ENCODE measurements at places on chromosomes 12 and 14.

- DNase-seq: no peak
These were observed 26.7 kb downstream of the SPX start for GRCh38 chr12:21552635-21553328.

DNA sequence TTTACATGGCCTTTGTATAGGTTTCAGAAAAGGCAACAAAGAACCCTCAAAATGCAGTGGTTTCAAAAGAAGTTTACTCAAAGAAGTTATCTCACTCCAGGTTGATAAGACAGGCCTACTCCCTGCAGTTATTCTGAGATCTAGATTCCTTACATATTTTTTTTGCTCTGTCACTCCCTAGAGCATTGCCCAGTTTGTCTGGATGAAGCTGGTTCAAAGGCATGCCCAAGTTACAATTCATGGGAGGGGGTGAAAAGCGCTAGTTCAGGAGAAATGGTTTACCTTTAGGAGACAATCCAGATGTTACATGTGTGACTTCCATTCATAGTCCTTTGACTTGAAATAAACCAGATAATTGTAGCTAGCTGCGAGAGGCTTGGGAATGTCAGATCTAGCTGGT lies 115.0 kb downstream of the TPH2 start:
- DNase-seq: no peak

GRCh38 chr14:101813171-101813759 lies 51.8 kb downstream of the PPP2R5C start:
- DNase-seq: no peak

DNA sequence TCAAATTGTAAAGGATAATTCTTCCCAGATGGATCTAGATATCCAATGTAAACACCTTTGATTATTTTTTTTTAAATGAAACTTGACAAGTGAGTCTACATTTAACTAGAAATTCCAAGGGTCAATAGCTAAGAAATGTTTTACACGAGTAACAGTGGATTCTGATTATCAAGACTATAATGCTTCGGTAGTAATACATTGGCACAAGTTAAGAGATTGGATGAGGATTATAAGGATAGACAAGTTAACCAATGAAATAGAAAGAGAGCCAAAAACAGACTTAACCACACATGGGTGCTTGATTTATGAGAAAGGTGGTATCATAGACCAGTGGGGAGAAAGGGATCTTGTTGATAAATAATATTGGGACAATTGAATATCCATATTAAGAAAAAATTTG lies 40.3 kb upstream of the PCED1B start:
- no peak for DNase-seq

- DNase-seq: no peak
These were observed 626.6 kb upstream of the TMEM132C start for GRCh38 chr12:127640181-127640886.

DNA sequence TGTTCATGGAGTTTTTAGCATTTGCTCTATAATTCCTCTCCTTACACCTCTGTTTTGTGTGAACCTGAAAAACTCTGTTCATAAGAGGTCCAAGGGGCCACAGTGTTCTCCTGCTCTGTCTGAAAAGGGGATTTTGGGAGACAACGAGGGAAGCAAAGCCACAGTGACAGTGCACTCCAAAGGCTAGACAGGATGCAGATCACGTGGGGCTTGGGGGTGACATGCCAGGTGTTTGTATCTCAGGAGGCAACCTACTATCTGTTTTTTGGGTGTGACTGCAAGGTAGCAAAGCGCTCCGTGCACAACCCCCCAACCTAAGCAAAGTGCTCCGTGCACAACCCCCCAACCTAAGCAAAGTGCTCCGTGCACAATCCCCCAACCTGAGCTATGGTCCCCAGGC lies 5.1 kb upstream of the CHD4 start:
- no peak for DNase-seq

GRCh38 chr14:72925171-72925759 lies 999 bp upstream of the DCAF4 start:
- no peak for DNase-seq

DNA sequence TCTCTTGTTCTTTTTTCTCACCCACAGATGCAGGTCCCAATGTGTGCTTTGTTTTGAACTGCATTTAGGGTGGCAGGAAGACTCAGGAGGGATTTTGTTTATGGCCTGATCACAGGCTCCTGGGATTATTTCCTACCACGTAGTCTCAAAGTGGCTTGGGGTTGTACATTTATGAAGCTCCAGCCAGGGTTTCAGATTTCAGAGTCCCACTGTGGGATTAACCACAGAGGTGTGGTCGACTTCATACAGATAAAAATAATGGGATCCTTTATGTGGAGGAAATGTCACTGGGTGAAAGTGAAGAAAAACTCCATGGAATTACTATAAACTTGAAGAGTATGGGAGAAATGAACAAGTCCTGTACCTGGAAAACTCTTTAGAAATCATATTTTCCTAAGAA lies 14.2 kb upstream of the PPP1R1A start:
- no peak for DNase-seq

GRCh38 chr12:71652656-71653055 lies 11.0 kb downstream of the ZFC3H1 start:
- DNase-seq: no peak

- DNase-seq: no peak
These were observed 67.4 kb upstream of the ACTN1 start for GRCh38 chr14:69046476-69046860.

DNA sequence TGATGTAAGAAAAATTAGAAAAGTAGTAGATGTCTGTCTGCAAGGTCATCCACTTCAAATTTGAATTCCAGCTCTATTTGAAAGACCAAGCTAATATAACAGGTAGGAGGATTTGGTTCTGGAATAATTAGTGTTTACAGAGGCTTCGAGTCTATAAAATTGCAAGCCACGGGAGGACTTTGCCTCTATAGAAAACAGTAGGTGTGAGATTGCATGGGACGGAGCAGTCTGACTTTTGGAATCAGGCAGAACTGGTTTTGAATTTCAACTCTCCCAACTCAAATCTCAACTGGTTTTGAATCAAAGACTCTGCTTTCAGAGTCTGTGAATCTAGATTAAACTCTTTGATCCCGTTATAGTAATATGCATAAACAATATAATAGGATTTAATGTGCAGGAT lies 82.4 kb downstream of the PIK3C2G start:
- DNase-seq: no peak

GRCh38 chr14:59262717-59263454 lies 74.4 kb downstream of the DAAM1 start:
- no peak for DNase-seq

- DNase-seq: no peak
These were observed 34.6 kb downstream of the SLC6A12 start for GRCh38 chr12:179131-179884.

GRCh38 chr12:81757731-81758365 lies 1.3 kb downstream of the PPFIA2 start:
- no peak for DNase-seq

DNA sequence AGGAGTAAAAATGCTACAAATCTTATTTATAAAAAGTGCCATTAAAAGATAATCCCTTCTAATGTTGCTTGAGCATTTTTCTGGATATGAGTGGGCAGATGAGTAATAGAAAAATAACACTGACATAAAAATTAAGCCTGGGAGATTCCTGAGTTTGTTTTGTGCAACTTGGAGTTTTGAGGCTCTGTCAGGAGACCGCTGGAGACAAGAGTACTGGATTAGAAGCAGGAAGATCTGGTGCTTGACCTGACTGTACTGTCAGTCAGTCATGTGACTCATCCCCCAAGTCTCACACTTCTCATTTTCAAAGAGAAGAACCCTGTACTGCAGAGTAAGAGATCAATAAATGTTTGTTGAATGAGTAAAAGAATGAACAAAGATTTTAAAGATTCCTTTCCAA lies 29.4 kb downstream of the ANO4 start:
- DNase-seq: no peak

DNA sequence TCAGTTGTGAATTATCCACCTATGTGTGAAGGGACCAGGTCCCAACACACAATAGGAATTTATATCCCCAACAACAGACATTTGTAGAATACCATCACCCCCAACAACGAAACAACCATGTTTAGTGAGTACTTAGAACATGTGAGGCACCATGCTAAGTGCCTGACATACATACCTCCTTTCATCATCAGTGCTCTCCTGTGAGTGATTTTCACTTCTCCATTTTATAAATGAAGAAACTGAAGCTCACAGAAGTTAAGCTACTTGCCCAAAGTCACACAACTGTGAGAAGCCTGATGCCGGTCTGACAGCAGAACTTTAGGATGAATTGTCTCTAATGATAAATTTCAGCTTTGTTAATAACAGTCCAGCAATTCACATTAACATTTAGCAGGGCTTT lies 35.4 kb downstream of the SPTB start:
- DNase-seq: no peak

GRCh38 chr12:49236423-49236822 lies 28.5 kb upstream of the TUBA1C start:
- no peak for DNase-seq

- no peak for DNase-seq
These were observed 76.0 kb downstream of the NPAS3 start for GRCh38 chr14:33014710-33015109.

- no peak for DNase-seq
These were observed 2.4 kb downstream of the ATF7 start for GRCh38 chr12:53623548-53624385.

GRCh38 chr14:103928011-103928890 lies at the start of gene TDRD9:
Gene TDRD9 (plus strand): TSS chr14:103928456. CDS start chr14:103928510, 54 bp downstream.
- no peak for DNase-seq

GRCh38 chr12:104526320-104526719 lies 69.6 kb downstream of the CHST11 start:
- no peak for DNase-seq

DNA sequence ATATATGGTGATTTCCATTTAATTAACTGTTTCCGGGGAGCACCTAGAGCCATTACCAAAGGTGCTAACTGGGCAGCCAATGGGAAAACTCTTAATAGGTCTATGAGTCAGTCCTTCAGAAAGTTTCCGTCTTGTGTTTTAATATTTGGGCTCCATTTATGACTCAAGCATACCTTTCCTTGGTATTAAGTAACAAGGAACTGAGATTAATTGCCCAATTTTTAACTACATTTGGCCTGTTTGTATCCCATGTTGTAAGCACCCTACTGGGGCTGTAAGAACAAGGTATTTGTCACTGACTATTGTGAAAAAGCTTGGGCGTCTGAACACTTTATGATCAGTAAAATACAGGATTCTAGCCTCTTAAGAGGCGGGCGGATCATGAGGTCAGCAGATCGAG lies 62.8 kb upstream of the FOXN3 start:
- no peak for DNase-seq

- no peak for DNase-seq
These were observed 65.5 kb downstream of the PELI2 start for GRCh38 chr14:56183631-56184157.

DNA sequence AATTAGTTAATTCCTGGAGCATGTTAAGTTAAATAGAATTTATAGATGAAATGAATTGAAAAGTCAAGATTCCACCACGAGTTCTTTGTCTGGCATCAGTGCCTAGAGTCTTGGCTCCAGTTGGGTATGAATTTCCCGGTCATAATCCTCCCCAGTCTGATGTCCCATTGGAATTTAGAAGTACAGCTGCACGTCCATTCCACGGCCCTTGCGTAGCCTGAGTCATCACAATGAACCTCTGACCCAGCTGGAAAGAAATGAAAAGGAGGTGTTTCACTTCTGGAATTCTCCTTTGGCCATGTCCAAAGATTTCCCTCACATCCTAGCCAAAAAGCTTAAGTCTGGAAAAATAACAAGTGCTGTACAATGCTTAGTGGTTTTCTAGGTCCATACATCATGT lies 122.7 kb downstream of the KICS2 start:
- DNase-seq: peak; percentile 89

DNA sequence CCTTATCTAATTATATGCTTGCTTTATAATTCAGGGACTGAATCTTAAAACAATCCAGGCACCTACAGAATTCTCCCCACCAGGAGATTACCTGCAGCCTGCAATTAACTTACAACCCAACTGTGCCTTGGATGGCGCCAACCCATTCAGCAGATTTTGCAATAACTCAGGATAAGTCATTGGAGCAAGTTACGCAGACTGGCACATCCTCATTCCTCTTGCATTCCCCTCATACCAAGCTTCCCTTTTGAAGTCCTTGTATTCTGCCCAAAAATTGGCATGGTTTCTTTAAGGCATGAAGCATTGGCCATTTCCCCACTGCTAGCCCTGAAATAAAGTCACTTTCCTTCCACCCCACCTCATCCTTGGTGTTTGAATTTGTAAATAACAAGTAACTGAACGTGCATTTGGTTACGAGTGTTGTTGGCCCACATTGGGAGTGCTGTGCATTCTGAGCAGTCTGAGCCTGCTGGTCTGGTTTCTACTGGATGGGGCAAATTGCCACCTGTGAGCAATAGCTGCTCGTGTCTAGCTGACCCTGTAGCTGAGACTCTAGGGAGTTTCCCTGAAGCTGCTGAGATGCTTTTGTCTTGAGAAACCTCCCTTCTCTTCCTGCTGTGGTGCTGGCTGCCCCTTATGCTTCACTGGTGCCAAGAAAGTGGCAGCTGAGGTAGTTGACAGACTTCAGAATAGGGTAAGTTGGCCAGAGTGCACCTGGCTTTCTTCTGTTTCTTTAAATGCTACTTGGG lies 99.2 kb upstream of the SCAF11 start:
- no peak for DNase-seq

- no peak for DNase-seq
These were observed 94.2 kb downstream of the SINHCAF start for GRCh38 chr12:31231611-31232360.

GRCh38 chr12:56469007-56469930 lies 891 bp downstream of the SPRYD4 start:
- DNase-seq: no peak

DNA sequence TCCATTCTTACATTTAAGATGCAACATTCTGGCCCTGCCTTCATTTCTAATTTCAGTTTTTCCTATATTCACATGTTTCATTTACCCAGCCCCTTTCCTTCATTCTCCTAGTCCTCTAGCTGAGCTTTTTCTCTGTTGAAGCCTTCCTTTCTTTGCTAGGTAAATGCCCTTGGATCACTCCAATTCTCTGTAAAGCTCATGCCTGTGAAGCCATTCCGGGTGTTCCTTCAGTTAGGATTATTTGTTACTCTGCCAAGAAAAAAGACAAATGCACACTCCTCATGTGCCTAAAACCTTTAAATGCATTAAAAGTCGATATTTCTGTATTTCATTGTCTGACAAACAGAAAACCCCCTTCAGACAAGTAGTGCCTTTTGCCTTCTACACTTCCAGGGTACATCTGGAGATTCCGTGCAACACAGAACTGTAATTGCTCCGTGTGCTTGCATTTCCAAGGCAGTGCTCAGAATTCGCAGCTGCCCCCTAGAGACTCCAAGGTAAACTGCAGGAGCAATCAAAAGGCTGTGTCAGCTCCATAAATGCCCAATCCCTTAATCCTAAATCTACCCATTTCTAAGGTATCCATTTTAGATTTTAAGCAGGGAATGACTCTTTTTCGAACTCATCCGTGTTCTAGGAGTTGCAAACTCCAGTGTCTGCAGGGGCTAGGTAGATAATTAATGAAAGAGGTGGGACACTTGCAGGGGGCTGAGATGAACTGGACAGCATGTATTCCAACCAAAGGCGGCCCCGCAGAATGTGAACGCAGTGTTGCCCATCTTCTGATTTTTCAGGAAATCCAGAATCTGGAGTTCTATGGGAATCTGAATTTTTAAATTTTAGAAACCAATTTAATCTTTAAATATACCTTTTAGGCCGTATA lies 320.2 kb downstream of the GRIN2B start:
- no peak for DNase-seq

- no peak for DNase-seq
These were observed 81.5 kb upstream of the TMCC3 start for GRCh38 chr12:94731733-94732360.
